G401 (cell line): ENCODE measurements at places on chromosomes 12 and 14. TPM values are rescaled to one million over a fixed set of nuclear protein-coding genes. Genes with fewer than 3 reads are reported as not detected.

The TBPL2 gene
- not detected in 2 replicates for total RNA-seq

The BIN2 gene
- not detected in 2 replicates for total RNA-seq

- DNase-seq: peak; percentile 60
Measured at GRCh38 chr12:53733051-53733806, 6.0 kb upstream of the CALCOCO1 start.

GRCh38 chr12:28555748-28556147 is 365.5 kb downstream of the CCDC91 start:
- DNase-seq: no peak

DNA sequence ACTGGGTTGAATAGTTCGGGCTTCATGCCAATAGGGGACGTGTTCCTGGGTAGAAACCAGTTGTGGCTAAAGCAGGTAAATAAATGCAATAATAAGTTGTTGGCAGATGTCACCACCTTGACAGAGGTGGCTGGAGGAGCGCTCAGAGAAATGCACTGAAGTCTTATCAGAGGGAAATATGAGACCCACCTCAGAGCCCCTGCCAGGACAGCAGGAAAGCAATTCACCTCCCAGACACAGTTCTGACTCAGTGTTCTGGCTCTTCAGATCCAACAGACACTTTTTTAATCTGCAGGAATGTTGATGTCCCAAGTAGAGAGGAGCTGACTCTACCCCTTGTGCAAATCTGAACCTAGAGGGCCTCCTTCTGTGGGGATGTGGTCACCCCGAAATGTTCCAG is 687.1 kb upstream of the FBXO33 start:
- no peak for DNase-seq

The RNASE3 gene
- not detected in 2 replicates for total RNA-seq

- no peak for DNase-seq
Measured at GRCh38 chr12:31023271-31023724, 50.4 kb upstream of the DDX11 start.

- no peak for DNase-seq
Measured at GRCh38 chr12:125395583-125396215, 330.5 kb downstream of the AACS start.

The C3AR1 gene
- not detected in 2 replicates for total RNA-seq

DNA sequence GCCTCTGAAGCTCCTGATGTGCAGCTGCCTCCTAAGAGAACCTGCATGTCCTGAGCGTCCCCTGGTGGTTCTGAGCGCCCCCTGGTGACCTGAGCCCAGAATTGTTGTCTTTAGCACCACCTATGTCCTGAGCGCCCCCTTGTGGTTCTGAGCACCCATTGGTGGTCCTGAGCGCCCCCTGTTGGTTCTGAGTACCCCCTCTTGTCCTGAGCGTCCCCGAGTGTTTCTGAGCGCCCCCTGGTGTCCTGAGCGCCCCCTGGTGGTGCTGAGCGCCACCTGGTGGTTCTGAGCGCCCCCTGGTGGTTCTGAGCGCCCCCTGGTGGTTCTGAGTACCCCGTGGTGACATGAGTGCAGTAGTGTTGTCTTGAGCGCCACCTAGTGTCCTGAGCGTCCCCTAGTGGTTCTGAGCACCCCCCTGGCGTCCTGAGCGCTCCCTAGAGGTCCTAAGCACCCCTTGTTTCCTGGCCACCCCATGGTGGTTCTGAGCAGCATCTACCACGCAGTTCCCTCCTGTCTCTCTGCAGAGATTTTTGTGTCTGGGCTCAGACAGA is 782.5 kb downstream of the TMEM121 start:
- DNase-seq: peak; percentile 4

DNA sequence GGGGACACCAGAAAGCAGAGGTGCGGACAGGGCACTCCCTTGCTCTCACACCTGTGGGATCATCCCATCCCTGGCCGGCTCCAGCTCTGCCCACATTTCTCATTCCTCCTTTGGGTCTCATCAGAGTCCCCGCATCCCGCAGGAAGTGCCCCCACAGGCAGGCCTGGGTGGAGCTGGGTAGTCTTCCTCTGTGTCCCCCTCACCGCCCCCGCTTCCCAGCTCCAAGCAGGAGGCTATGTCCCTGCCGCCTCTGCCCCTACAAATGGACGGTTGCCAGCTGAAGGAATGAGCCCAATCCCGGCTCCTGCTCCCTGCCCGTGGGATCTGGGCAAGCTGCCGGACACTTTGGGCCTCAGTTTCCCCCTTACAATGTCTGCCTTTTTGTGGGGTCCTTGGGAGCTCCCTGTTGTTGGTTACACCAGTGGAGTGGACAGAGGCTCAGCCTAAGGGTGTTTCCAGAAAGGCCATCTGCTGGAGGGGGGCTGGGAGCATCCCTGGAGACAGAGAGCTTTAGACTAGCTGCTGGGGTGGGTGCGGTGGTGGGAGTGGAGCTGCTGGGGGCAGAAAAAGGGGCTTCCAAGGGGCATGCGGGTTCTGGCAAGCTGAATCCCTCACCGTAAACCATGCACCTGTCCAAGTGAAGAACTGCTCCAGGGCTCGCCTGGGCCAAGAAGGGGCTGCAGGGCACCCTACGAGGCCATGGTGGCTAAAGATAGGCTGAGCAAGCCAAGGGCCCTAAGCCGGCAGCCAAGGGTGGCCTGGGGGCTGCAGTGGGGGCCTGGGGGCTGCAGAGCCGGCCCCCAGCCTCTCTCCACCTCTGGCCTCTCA is 7.9 kb upstream of the GPR132 start:
- no peak for DNase-seq

GRCh38 chr12:31317471-31318395 is 8.2 kb downstream of the SINHCAF start:
- peak; percentile 48 for DNase-seq

- no peak for DNase-seq
Measured at GRCh38 chr12:132545955-132546354, 56.0 kb downstream of the FBRSL1 start.

- DNase-seq: no peak
Measured at GRCh38 chr12:109817627-109818231, 15.5 kb downstream of the TRPV4 start.

DNA sequence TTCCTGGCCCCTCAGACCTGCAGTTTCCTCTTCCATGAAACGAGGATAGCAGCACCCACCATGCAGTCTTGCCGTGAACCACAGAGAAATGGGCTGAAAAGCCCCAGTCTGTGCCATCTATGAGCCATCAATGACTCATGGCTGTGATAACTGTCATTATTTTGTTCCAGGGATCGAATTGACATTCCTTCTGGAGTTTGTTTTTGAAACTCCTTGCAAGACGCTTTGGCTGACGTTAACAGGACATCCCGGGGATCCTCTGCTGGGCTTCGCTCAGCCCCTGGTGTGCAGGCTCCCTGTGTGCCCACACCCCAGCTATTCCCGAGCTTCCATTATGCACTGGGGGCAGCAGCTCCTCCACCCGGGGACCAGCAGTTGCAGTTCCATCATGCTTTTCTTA is 33.8 kb downstream of the MMAB start:
- no peak for DNase-seq

The DIO2 gene
- total RNA-seq: not detected in 2 replicates
